ENCODE measurements at places on chromosomes 11 and 22. TPM values are rescaled to one million over a fixed set of nuclear protein-coding genes. Genes with fewer than 3 reads are reported as not detected.

CDC45 gene
- total RNA-seq, result 10.5 TPM

CCDC157 gene
- total RNA-seq, result 13.1 TPM

LDLRAD3 gene
- total RNA-seq, result 11.4 TPM

MRGPRX3 gene
- total RNA-seq, result not detected

ARRB1 gene
- 24.3 TPM for total RNA-seq

OR8B12 gene
- total RNA-seq, result not detected

MYOD1 gene
- total RNA-seq, result not detected

- no peak for DNase-seq
Observed at GRCh38 chr11:118287006-118287405, 17.5 kb upstream of the CD3E start.

- DNase-seq, result no peak
Observed at GRCh38 chr11:8806974-8807373, 104.0 kb upstream of the AKIP1 start.

GRCh38 chr22:49032821-49033220 lies 794.9 kb downstream of the BRD1 start:
- DNase-seq, result no peak

GRCh38 chr11:29623144-29623722 lies 393.6 kb downstream of the KCNA4 start:
- DNase-seq, result no peak

- DNase-seq, result no peak
Observed at GRCh38 chr11:61754534-61755482, 2.4 kb downstream of the MYRF start.

GRCh38 chr11:123526027-123526805 lies 96.1 kb downstream of the GRAMD1B start:
- no peak for DNase-seq

DNA sequence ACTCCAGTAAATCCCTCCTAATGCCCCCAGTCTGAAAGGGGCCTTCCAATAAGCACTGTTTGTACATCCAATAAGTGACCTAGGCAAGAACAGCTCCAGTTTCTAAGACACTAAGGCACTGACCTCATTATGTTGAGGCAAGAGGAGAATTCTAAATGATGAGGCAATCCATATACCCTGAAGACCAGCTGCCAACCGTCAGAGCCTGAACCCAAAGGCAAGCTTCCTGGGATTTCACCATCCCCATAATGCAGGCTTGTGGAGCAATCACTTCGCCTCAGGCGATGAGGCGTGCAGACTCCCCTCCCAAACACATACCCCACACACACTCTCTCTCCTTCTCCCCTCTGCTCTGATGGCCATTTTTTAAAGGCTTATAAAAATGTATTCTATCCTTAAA lies 49.5 kb downstream of the LGR4 start:
- DNase-seq, result peak; percentile 47

DNA sequence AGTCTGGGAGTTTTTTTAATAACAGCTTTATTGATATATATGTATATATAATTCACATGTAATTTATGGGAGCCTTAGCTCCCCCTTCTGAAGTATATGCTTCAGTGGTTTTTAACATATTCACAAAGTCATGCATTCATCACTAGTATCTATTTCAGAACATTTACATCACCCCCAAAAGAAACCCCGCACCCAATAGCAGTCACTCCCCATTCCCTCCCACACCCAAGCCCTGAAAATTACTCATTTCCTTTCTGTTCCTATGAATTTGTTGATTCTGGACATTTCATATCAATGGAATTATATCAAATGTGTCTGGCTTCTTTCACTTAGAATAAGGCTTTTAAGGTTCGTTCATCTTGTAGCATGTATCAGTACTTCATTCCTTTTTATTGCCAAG lies 35.6 kb upstream of the SYT7 start:
- DNase-seq, result no peak

DNA sequence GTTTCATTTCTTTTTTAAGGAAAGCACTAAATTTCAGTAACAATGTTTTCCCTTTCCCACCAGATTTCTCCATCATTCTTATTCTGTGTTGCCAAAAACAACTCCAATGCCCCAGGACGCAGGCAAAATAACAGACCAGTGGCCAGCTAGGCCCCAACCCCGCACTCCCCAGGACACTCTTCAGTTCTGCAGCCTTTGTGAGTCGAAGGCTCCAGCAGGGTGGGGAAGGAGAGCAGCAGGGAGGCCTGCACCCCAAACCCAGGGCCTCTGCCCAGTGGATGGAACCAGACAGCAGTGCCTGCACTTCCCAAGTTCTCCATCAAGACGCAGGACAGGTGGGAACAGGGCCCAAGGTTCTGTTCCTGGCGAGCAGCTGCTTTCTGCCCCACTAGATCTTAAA lies 34.4 kb downstream of the PPP2R1B start:
- DNase-seq, result no peak

DNA sequence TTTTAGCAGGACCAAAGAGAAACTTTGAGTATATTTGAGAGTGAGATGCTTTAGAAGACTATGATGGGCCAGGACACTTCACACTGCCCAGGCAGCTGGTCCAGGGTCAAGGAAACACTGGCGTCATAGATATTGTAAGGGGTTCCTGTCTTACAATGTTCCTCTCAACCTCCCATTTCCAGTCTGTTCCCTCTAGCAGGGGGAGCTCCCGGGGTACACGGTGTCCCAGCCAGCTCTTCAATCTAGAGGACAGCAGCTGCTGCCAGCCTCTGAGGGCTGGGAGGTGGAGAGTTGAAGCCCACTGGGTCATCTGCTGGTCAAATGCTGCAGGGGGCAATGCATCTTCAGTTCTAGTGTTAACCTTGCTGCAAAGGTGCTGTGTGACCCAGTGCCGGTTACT lies 40.7 kb upstream of the TIMP3 start:
- DNase-seq, result no peak

DNA sequence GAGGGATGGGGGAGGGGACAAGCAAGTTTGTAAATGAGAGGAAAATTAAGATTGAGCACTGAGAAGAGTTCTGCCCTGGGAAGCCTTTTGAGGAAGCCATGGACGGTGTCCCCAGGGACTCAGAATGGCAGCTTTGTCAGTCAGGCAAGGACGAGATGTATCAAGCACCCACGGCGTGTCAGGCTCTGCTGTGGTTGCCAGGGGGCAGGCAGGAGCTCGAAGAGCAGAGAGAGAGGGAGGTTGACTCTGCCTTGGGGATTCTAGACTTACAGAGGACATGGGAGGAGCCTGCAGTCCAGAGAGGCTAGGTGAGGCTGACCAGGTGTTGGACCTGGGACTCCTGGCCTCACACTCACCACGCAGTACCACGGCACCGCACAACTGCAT lies 29.1 kb upstream of the SYT7 start:
- DNase-seq, result no peak

GRCh38 chr11:99275521-99275920 lies 254.8 kb downstream of the CNTN5 start:
- peak; percentile 63 for DNase-seq

GRCh38 chr22:20783844-20784723 lies 10.2 kb downstream of the SERPIND1 start:
- peak; percentile 31 for DNase-seq

DNA sequence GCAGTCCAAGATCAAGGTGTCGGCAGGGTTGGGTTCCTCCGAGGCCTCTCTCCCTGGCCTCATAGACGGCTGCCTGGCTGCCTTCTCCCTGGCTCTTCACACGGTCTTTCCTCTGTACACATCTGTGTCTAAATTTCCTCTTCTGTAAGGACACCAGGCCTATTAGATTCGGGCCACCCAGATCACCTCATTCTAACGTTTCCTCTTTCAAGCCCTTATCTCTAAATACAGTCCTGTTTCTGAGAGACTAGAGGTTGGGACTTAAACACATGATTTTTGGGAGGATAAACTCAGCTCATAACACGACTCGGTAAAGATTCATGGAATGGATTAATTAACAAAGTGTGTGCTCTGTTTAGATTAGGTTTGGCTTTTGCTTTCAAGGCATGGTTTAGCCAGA lies 136.0 kb upstream of the SORL1-AS1 start:
- DNase-seq, result no peak

GRCh38 chr22:27554106-27554811 lies 247.3 kb downstream of the MN1 start:
- DNase-seq, result no peak

- no peak for DNase-seq
Observed at GRCh38 chr22:20546541-20546950, 39.1 kb downstream of the MED15 start.

Measured in kidney epithelial cell (primary cell).